ENCODE measurements at places on chromosomes 7 and 10.

DNA sequence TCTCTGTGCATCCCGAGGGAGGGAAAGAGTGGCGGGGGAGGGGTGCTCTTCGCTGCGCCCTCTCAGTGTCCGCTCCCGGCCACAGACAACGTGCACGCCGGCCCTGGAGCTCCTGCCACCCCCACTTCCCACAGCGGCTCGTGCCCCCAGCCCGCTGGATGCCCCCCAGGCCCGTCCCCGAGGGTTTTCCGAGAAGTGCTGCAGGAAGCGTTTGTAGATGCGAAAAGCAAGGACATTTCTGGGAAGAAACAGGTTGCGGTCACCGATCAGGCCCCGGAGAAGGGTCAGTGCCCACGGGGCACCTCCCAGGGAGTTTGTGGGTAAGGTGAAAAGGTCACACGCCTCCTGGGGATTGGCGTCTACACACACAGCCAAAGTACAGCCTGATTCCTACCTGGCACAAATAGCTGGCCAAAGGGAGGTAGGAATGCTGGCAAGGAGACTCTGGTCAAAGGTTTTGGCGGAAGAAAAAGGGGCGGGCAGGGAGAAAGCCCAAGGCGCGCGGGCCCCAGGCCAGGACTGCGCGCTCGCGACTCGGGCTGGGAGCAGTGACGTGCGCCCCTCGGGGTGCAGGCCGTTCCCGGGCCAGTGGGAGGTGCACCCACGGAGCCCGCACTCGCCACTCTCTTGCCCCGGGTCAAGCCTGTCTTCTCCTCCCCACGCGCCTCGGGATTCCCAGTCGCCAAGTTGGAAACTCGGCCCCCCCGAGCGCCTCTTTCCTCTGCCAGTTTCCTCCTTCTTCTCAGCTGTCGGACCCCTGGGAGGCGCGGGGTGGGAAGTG lies 1.5 kb upstream of the NRP1 start:
- no peak for DNase-seq

DNA sequence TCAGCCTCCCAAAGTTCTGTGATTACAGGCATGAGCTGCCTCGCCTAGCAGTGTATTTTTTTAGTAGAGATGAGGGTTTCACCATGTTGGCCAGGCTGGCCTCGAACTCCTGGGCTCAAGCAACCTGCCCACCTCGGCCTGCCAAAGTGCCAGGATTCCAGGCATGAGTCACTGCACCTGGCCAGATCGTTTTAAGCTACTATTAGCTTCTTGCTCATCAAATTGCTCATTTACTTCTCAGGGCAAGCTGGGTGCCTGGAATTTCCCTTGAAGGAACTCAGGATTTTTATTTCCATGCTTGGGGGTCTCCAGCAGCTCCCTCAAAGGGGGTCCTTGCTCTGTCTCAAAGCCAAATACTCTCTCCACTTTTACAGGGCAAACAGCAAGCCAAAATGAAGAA lies 798.0 kb upstream of the AUTS2 start:
- DNase-seq = no peak

DNA sequence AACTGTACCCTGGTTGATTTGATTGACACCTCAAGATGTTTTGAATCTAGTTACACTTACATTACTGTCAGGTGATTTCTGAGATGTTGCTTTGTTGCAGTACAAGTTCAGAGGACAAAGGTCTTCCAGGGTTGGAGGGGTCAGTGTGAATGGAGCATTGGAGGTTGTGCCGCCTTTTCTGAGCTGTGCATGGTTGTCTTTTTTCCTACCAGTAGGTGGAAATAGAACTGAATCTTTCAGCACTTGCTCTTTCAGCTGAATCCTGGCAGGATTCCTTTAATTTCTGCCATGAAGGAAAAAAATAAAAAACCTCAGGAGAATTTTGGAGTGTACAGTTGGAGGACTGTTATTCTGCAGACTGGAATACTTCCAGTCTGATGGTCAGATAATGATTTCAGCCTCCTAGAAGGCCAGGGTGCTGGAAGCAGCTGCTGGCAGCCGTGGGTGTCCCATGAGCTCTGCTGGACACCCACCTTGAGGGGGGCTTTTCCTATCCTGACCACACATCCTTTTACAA lies 82.7 kb downstream of the PLCE1 start:
- no peak for DNase-seq

DNA sequence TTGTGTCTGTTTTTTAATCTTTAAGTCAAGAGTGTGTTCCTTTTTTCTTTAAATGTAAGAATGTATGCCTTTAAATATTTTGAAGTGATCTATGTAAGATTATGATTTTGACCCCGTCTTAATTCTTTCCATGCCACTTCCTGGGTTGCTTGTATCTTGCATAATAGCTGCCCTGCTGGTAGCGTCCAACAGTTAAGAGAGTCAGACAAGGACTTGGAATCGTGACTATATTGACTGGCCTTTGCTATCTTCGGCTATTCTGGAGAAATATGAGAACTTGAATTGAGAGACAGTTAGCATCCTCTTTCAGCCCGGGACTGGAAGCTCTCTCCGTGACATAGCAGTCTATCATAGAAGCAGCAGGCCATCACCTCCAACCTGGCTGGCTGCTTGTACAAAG lies 13.0 kb downstream of the NRP1 start:
- DNase-seq = no peak

DNA sequence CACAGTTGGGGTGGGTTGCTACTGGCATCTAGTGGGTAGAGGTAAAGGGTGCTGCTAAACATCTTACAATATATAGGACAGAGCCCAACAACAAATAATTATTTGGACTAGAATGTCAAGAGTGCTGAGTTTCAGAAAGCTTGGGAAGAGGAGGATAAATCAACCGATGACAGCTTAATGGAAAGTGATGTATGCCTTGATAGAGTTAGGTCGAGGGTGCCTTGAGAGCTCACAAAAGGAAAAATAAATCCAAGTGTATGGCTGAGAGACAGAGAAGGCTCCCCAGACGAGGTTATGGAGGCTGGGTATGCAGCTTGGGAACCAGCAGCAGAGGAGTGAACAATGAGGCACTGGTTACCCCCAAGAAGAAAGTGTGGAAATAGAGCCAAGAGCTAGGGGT lies 211.1 kb downstream of the HDAC9 start:
- DNase-seq = no peak

DNA sequence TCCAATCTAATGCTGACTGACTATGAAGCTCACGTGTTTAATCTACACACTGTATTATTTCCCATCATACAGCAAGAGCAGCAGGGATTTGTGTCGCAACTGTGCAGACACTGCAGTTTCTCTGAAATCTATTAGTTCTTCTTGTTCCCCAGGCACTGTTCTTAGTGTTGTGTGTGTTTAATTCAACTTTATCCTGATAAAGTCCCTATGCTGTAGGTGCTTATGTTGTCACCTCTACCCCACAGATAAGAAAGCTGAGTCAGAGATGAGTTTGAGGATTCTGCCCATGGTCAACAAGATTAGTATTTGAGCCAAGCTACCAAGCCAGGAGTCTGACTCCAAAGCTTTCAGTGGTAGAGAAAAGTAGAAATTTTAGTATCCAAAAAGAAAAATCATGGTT lies 22.5 kb upstream of the EPHB6 start:
- DNase-seq = no peak

GRCh38 chr7:122652876-122653275 lies 46.0 kb downstream of the RNF133 start:
- DNase-seq = no peak

DNA sequence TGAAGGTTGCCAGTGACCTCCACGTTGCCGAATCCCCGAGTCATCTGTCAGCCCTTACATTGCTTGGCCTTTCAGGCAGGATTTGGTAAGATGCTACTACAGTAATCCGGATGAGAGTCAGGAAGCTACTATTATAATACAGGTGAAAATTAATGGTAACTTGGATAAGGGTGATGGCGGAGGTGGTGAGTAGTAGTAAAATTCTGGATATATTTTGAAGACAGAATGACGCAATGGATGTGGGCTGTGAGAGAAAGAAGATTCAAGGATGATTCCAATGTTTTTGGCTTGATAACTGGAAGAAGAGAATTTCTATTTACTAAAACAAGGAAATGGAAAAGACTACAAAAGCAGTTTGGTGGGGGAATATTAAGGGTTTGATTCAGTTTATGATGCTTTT lies 1.4 kb upstream of the DNAJB12 start:
- DNase-seq = no peak

DNA sequence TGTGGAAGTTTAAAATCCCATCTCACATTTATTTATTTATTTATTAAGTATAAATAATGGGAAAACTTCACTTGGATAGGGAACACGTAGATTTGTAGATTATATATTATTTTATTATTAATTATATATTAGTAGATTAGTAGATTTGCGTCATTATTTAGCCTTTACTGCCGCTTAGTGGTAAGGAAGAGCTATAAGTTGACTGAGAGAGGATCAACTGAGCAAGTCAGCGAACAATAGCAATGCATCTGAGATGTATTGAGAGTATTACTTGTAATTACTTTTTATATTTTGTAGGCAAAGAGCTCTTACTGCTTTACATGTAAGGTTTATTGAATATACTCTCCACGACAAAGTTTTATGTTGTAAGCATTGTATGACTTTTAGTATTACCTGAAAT lies 244.5 kb upstream of the ANKRD30A start:
- no peak for DNase-seq

- no peak for DNase-seq
These were observed 55.7 kb downstream of the TMEM209 start for GRCh38 chr7:130149281-130150139.

- DNase-seq = no peak
These were observed 122.9 kb upstream of the KLF14 start for GRCh38 chr7:130856866-130857265.

- no peak for DNase-seq
These were observed 4.0 kb upstream of the DIP2C start for GRCh38 chr10:693506-693905.

DNA sequence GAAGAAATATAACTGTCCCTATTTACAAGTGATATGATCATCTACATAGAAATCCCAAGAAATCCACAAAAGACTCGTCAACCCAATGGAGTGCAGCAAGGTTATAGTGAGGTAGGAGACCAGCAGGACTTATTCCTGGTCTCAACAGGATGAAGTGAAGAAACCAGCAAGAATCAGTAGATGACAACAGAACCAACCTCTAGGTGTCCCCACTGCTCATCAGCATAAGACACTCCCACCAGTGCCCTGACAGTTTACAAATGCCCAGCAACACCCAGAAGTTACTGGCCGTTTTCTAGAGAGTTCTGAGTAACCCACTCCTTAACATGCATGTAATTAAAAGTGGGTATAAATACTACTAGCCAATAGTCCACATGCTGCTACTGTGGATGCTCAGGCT lies 470.5 kb upstream of the LRRTM3 start:
- DNase-seq = no peak

DNA sequence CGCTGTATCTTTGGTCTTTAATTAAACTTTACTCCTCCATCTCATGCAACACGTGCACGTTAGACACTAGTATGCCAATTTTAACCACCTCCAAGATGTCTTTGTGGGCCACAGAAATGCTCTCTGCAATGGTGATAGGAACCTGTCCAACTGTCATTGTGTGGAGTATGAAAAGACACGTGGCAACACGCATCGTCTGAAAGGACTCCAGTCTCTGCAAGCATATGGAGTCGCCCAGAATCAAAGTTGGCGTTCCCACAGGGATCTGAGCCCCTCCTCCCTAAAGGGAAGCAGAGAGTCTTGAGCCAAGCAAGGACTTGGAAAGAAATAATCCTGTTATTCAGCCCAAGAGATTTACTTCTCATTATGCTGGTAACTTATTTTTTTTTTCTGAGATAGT lies 301.1 kb downstream of the CALN1 start:
- no peak for DNase-seq

DNA sequence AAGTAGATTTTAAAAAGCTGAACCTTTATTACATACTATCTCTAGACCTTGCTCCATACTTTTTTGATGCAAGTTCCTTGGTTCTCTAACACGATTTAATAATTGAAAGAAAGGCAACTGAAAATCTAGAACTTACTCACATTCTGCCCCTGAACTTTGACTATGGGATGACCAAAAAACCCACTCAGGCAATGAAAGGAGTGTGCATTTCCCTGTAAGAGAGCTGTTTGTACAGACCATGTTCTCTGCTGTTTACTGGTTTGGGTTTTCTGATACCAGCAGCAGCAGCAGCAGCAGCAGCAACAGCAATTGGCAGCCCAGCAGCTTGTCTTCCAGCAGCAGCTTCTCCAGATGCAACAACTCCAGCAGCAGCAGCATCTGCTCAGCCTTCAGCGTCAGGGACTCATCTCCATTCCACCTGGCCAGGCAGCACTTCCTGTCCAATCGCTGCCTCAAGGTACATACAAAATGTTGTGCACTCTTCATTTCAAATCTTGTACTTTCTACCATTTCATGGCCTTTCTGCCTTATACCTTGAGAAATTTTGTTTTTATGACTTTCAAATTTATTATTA lies 216.7 kb downstream of the FOXP2 start:
- no peak for DNase-seq

DNA sequence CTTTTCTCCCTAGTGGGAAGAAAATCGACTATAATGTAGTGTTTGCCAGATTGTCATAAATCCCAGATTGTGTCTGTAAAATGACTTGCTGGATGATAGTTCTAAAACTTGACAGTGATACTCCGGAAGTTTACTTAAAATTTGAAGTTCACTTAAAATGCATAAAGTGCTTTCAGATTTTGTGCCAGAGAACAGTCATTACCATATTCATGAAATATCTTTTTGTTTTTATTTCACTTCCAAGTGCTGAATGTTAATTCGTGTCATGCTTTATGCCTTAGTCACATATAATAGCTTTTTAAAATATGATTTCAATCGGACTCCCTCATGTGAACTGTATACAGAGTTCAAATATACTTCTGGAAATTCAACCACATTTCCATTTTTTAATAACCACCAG lies 30.4 kb downstream of the PRPF18 start:
- DNase-seq = no peak

GRCh38 chr7:64307254-64308015 lies 6.3 kb upstream of the ZNF736 start:
- peak; percentile 82 for DNase-seq

Data from activated CD8-positive, alpha-beta memory T cell treated with anti-CD3 and anti-CD28 coated beads for 1 hour (primary cell).